Stimulated activated CD8-positive, alpha-beta memory T cell treated with anti-CD3 and anti-CD28 coated beads, Interleukin-4, amount 100 ng/mL, for 24 hours (primary cell): ENCODE measurements at places on chromosomes 3 and 15.

- no peak for DNase-seq
Measured at GRCh38 chr15:29924750-29925149, 102.5 kb upstream of the TJP1 start.

DNA sequence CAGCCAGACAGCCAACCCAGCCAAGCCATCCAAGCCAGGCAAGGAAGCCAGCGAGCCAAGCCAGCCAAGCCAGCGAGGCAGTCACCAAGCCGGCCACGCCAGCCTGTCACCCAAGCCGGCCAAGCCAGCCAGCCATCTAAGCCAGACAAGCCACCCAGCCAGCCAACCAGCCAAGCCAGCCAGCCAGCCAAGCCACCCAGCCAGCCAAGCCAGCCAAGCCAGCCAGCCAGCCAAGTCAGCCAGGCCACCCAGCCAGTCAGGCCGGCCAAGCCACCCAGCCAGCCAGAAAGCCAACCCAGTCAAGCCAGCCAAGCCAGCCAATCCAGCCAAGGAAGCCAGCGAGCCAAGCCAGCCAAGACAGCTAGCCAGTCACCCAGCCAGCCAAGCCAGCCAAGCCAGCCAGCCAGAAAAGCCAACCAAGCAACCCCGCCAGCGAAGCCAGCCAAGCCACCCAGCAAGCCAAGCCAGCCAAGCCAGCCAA lies 201.2 kb downstream of the GOLGA6L6 start:
- no peak for DNase-seq

DNA sequence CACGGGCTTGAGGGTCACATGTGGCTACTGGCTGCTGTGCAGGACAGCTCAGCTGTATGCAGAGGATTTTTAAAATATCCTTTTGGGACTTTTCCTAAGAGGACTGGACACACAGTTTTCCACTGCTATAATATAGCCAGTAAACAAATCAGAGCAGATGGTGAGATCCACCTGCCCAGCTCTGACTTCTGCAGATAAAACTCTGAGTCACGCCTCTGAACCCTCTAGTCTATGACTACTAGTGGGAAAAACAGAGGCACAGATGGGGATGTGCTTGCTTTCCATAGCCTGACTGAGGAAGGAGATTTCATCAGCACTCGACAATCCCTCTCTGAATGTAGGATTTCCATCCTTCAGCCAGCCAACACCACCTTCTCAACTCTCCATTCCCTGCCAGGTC lies 45.1 kb downstream of the COLQ start:
- DNase-seq, result no peak

DNA sequence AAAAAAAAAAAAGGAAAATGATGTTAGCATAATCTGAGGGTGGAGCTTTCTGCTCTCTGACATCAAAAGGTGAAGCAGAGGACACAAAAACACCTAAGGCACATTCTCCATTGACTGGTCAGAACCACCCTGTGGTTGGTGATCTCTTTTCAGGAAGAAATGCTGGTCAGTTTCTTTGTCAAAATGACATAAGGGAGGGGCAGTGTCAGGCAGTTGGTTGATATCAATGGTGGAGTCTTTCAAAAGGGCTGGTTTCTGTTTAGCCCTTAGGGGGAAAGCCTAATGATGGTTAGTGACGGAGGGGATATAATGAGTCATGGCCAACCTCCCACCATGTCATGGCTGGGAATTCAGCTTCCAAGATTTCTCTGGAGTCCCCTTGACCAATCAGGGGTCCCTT lies 185.9 kb upstream of the GBE1 start:
- DNase-seq, result no peak

DNA sequence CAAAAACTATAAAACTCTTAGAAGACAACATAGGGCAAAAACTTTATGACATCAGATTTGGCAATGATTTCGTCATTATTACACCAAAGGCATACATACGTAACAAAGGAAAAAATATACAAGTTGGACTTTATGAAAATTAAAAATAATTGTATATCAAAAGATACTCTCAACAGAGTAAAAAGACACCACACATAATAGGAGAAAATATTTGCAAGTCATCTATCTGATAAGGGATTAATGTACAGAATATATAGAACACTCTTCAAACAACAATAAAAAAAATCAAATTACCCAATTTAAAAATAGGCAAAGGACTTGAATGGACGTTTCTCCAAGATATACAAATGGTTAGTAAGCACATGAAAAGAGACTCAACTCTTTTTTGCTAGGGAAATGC lies 77.5 kb downstream of the RPL39L start:
- DNase-seq, result no peak

- no peak for DNase-seq
Measured at GRCh38 chr15:68492855-68493254, 60.9 kb upstream of the ITGA11 start.

DNA sequence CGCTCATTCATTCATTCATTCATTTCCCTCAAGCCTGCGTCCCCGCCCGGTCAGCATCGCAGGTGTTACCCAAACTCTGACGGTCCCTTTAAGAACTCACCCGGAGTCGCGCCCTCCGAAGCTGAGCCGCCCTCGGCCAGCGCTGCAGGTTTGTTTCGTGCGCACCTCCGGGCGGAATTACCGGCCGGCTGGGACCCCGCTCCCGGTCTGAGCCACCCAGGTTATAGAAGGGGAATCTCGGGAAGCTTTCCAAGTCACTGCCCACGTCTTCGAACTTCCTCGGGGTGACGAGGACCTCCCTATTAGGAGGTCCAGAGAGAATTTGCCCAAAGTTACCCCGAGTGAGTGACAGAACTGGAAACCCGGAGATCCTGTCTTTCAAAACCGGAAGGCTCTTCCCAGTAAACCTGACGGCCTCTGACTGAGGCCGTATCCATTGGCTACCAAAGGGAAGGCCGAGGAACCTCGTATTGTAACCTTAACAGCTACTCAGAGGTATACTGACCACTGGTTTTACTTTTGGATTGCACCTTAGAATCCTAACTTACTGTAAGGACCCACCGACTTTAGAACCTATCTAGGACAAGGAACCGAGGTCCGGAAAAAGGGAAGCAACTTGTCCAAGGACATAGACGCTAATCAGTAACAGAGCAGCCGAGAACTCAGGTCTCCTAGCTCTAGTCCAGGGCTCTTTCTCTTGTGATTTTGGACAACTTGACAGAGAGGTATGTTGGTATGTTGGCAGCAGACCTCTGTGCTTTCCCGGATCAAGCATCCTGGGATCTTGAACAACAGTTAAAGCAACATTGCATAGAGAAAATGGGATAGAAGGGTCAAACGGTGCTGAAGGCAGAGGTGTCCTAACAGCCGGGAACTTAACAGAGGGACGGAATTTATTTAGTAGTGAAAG lies 788 bp upstream of the DLG1 start:
- DNase-seq, result peak; percentile 8

DNA sequence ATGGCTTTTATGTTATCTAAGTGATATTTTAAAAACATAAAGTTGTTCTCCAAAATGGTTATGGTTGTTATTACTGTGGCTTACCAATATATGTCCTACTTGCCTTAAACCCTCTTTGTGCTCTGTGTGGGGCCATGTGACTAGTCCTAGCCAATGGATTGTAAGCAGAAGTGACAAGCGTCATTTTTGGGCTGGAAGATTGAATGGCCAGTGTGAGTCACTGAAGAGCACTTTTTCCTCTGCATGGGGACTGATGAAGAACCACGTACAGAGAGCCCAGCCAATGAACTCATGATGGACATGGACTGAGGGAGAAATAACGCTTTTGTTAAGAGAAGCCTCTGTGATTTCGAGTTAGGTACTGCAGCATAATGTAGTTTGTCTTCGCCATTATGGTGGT lies 332.7 kb downstream of the EDEM1 start:
- DNase-seq, result no peak

- DNase-seq, result no peak
Measured at GRCh38 chr15:70955151-70955550, 62.5 kb downstream of the LRRC49 start.

GRCh38 chr3:127791221-127791913 lies 30.9 kb downstream of the MGLL start:
- DNase-seq, result no peak
